ENCODE measurements at places on chromosomes 1 and 21.

DNA sequence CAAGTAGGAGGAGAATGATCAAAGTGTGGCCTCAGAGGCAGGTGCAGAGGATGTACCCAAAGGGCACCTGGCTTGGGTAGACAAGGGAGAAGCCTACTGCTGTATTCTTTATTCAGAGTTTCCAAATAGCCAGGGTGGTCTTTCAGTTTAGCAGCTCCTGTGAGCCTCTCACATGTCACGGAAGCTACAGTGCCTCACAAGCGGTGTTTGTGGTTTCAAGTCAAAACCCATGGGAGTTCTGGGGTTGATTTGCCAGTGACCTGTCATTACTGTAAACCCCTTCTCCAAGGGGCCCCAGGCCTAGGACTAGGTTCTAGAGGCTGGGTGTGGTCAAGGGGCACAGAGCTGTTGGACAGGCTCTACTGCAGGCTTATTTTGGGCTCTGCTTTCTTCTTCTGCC lies 10.2 kb upstream of the IL10 start:
- no peak for DNase-seq

GRCh38 chr1:221783437-221783836 lies 41.5 kb upstream of the DUSP10 start:
- DNase-seq, result no peak

DNA sequence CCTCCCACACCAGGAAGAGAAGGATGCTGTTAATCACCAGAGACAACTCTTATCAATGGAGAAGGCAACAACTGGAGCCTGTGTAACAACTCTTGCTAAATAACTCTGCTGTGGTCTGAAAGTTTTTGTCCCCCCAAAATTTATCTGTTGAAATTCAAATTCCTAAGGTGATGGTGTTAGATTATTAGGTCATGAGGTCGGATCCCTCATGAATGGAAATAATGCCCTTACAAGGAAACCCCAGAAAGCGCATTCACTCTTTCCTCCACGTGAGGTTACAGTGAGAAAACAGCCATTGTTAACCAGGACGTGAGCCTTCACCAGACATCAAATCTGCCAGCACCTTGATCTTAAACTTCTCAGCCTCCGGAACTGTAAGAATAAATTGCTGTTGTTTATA lies 141.9 kb upstream of the CXADR start:
- DNase-seq, result no peak

DNA sequence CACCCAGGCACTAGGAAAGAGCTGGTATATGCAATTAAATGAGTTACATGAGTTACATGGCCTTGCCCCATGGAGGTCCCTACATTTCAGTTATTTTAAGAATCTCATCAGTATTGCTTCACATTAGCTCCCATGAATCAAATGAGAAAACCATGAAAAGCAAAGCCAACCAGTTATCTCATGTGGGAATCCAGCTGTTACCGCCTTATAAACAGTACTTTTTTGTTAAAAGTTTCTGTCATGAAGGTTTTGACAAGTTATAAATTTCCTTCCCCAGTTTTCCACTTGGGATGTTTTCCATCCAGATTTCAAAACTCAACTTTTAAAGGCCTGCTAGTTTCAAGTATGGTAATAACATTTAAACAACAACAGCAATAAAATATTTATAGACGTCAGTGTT lies 544.8 kb downstream of the NUF2 start:
- DNase-seq, result no peak

GRCh38 chr1:99944192-99944591 lies 25.6 kb upstream of the SLC35A3 start:
- no peak for DNase-seq

- no peak for DNase-seq
Measured at GRCh38 chr1:196680107-196680506, 28.3 kb downstream of the CFH start.

DNA sequence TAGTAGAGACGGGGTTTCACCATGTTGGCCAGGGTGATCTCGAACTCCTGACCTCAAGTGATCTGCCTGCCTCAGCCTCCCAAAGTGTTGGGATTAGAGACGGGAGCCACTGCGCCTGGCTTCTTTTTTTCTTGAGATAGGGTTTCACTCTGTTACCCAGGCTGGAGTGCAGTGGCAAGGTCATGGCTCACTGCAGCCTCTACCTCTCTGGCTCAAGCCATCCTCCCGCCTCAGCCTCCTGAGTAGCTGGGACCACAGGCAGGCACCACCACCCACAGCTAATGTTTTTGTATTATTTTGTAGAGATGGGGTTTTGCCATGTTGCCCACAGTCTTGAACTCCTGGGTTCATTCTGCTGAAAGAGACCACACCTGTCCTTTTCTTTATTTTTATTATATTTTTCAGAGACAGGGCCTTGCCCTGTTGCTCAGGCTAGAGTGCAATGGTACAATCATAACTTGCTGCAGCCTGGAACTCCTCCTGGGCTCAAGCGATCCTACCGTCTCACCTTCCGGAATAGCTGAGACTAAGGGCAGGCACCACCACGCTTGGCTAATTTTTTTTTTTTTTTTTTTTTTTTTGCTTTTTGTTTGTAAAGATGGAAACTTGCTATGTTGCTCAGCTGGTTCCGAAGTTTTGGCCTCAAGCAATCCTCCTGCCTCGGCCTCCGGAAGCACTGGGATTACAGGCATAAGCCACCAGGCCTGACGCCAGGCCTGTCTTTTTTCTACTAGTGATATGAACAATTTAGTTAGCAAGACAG lies 3.1 kb downstream of the LMNA start:
- no peak for DNase-seq

GRCh38 chr1:199508653-199509052 lies 518.9 kb upstream of the NR5A2 start:
- no peak for DNase-seq

DNA sequence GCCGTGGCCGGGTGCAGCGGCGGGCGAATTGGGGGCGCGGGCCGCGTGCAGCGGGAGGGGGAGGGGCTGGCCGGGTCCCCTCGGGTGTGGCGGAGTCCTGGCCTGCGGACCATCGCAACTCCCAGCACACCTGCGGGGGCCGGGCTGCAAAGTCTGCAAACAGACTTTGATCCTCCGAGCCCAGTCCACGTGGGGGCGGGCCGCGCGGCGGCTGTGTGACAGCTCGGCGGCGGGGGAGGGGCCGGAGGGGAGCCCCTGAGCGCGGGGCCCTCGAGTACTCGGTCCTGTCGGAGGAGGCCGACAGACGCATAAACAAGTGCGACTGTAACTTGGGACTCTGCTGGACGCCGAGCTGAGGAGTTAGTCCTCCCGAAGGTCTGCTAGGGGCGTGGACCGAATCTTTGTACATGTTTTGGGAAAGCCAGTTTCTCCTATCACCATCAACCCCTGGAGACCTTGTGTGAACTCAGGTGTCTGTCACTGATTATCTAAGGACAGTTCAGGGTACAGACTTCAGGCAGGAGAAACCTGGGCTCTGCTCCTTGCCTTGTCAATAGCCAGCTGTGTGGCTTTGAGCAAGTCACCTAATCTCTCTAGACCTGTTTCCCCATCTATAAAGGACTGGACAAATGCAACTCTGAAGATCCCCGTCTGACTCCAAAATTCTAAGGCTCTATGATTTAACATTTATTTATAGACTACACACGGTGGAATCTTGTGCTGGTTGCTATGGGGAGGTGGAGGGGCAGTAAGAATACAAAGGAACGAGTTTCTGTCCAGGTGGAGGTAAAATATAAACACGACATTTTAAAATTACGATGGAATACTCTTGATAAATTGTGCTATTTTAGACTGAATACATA lies 710 bp upstream of the SLC30A1 start:
- no peak for DNase-seq

DNA sequence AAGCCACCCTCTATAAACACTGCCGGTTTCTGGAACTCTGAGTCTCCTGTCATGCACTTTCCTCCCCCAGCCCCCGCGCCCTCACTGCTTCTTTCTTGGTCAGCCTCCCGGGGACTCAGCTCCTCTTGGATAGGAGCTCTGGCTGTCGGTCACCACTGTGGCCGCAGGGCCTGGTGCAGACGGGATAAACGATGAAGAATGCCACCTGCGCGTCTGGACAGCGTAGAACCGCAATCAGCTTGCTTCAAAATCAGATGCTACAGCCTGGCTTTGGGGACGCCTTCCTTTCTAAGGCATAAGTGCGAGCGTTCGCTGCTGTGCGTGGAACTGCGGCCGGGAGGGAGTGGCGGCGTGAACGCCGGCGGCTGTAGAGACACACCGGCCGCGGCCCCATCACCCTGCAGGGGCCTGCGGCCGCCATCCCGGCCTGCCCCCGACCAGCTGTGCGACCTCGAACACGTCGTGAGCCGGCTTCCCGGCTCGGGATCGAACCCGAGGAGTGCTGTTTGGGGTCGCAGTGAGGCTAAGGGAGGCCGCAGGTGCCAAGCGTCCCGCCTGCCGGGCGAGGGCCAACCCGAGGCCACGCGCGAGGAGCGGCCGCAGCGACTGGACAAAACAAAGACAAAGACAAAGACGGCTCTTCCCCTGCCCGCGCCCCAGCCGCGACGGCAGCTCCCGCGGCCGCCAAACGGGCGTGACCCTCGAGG lies 688 bp downstream of the PTTG1IP start:
- DNase-seq, result no peak

DNA sequence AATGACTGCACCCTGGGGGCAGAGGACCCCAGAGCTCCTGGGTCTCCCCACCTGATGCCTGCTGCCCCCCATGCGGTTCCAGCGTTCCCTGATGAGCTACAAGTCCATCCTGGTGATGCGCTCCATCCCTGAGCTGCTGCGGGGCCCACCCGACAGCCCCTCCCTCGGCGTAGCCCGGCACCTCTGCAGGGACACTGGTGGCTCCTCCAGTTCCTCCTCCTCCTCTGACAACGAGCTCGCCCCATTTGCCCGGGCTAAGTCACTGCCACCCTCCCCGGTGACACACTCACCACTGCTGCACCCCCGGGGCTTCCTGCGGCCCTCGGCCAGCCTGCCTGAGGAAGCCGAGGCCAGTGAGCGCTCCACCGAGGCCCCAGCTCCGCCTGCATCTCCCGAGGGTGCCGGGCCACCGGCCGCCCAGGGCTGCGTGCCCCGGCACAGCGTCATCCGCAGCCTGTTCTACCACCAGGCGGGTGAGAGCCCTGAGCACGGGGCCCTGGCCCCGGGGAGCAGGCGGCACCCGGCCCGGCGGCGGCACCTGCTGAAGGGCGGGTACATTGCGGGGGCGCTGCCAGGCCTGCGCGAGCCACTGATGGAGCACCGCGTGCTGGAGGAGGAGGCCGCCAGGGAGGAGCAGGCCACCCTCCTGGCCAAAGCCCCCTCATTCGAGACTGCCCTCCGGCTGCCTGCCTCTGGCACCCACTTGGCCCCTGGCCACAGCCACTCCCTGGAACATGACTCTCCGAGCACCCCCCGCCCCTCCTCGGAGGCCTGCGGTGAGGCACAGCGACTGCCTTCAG lies 35.5 kb downstream of the TRIM11 start:
- no peak for DNase-seq

DNA sequence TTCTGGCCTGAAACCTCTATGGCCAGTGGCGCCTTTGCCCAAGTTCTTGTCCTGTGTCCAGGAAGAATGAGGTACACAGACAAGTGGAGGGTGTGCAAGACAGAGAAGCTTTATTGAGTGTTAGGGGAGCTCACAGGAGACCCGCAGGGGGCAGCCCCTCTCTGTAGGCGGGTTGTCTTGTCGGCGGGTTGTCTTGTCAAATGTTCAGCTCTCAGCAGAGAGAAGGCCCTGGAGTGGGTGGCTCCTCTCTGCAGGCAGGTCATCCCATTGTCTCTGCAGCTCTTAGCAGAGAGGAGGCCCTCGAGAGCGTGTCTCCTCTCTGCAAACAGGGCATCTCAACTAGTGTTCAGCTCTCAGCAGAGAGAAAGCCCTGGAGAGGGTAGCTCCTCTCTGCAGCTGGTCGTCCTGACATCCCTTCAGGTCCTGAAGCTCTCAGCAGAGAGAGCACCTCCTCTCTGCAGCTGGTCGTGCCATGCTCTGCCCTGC lies 11.0 kb downstream of the COL6A2 start:
- no peak for DNase-seq

- no peak for DNase-seq
Measured at GRCh38 chr1:202831906-202832305, 21.2 kb downstream of the PCAT6 start.
